DMS153 (cell line): ENCODE measurements at places on chromosomes 12 and 14.

DNA sequence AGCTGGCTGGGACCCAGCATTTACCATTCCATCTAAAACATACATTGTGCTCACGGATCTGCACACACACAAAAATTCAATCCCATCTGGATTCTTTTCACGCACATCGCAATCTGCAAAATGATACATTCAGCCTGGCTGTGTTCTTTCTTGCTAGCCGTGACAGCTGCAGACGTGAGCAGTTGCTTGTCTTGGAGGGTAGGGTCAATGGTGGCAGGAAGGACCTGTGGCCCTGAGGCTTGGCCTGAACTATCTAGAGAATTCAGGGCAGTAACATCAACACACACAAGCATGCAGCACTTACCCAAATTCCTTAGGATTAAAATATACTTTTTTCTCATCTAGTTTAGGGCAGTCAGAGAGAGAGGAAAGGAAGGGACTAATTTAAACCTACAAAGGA lies 72.0 kb downstream of the DICER1 start:
- DNase-seq, result no peak

DNA sequence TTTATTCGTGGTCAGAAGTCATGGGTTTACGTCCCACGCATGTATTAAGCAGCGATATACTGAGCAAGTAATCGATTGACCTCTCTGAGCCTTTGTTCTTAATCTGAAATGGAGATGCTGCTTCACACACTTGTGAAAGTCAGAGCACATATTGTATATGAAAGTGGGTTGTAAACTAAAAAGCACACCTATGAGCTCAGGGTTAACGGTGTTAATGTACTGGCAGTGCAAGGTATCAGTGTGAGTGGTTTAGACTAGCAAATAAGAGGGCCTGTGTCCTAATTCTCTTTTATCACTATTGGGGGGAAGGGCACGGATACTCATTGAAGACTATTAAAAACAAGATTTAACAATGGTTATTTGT lies 676 bp downstream of the MRPL42 start:
- no peak for DNase-seq

- DNase-seq, result no peak
Measured at GRCh38 chr14:101065696-101066694, 162.5 kb upstream of the RTL1 start.

DNA sequence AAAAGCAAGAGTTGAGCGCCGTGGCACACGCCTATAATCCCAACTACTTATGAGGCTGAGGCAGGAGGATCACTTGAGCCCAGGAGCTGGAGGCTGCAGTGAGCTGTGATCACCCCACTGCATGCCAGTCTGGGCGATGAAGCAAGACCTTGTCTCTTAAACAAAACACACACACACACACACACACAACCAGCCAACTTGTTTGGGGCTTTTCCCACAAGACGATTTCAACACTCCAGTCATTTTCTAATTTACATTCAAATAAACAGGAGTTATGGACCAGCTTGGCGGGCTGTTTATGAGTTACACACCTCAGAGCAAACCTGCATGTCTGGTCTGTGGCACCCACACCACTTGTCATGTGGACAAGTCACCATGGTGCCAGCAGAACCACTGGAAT lies 6.7 kb downstream of the GLTP start:
- DNase-seq, result no peak

GRCh38 chr14:103020271-103021170 lies 36.8 kb downstream of the CDC42BPB start:
- DNase-seq, result no peak

- peak; percentile 14 for DNase-seq
Measured at GRCh38 chr14:32319368-32320049, 9.6 kb upstream of the AKAP6 start.

- DNase-seq, result no peak
Measured at GRCh38 chr14:70982200-70982599, 74.9 kb downstream of the PCNX1 start.

- no peak for DNase-seq
Measured at GRCh38 chr12:22626406-22626805, 1.4 kb downstream of the ETNK1 start.

DNA sequence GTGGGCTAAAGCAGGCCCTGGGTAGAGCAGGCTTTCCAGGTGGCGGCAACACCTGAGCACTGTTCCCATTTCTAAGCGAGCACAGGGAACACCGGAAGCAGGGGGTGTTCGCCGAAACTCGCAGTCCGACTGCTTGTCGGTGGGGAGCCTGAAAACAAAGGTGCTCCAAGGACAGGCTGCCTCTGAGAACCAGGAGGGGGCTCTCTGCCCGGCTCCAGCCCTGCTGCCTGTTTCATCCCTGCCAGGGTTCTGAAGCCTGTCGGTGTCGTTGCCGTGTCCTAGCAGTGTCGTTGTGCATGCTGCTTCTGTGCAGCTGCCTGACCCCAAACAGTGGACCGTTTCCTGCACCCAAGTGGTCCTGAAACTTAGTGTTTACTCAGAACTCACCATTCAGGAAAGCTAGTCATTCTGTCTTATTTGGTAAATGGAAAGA lies 21.8 kb downstream of the CCNK start:
- DNase-seq, result no peak

GRCh38 chr14:61388173-61388975 lies 67.0 kb downstream of the PRKCH start:
- DNase-seq, result peak; percentile 97

GRCh38 chr14:105049753-105050550 lies 15.3 kb downstream of the GPR132 start:
- no peak for DNase-seq

GRCh38 chr12:119783787-119784186 lies 93.3 kb downstream of the CIT start:
- DNase-seq, result no peak
